ENCODE measurements at places on chromosomes 5 and 9. TPM values are rescaled to one million over a fixed set of nuclear protein-coding genes. Genes with fewer than 3 reads are reported as not detected.

PLAC8L1 gene
- polyA plus RNA-seq, result 0.27 TPM

RIOK2 gene
- 10.2 TPM for polyA plus RNA-seq

XPA gene
- 23.0 TPM for polyA plus RNA-seq

C1QTNF2 gene
- 4.0 TPM for polyA plus RNA-seq

PDE6A gene
- polyA plus RNA-seq, result 0.01 TPM

PCDHA4 gene
- polyA plus RNA-seq, result 0.28 TPM

C9orf153 gene
- not detected for polyA plus RNA-seq

- DNase-seq, result no peak
Measured at GRCh38 chr5:178334861-178335260, 102.3 kb upstream of the PHYKPL start.

DNA sequence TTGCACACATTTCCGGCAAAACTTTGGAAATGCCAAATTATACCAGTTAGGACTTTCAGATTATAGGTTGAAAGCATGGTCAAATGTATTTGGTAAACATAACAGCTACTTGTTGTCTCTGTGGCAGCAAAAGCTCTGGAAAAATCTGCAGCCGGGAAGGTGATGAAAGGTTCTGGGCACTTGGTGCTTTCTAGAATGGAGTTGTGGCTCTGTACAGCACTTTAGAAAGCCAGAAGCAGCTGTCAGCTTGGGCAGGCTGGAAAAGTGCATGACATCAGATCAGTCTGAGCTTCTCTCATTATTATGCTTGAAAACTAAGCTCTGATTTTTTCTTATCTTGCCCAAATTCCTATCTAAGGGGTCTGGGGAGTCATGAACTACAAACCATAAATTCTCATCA is 118.6 kb upstream of the MAST4 start:
- DNase-seq, result no peak

GRCh38 chr9:74173284-74173683 is 323.9 kb upstream of the RORB start:
- DNase-seq, result no peak

- DNase-seq, result no peak
Measured at GRCh38 chr5:152400846-152401245, 4.2 kb downstream of the NMUR2 start.

DNA sequence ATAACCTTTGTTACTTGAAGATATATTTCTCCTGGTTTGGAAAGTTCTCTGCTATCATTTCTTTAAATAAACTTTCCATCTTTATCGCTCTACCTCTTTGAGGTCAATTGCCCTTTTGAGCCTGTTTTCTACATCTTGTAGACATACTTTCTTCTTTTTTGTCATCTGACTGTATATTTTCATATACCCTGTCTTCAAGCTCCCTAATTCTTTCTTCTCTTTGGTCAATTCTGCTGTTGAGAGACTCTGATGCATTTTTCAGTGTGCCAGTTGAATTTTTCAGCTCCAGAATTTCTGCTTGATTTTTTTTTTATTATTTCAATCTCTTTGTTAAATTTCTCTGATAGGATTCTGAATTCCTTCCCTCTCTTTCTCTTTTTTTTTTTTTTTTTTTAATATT is 511.2 kb upstream of the GRAMD2B start:
- DNase-seq, result no peak

DNA sequence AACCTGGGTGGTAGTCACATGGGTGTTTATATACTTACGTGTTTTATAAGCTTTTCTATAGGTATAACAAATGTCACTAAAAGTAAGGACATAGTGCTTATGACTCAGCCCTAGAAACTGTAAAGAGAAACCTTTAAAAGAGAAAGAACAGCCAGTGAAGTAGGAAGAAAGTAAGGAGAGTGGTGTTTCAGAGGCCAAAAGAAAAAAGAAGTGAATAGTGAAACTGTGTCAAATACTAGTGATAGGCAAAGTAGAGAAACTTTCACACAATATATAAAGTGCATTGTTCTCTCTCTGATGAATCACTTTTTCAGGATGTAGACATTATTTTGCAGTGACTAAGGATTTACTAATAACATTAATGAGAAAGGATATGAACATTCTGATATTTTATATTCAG is 74.2 kb upstream of the SUSD1 start:
- no peak for DNase-seq

GRCh38 chr5:160310552-160311295 is 1.6 kb downstream of the CCNJL start:
- DNase-seq, result no peak

- DNase-seq, result no peak
Measured at GRCh38 chr9:90840696-90841095, 39.1 kb downstream of the SYK start.

- no peak for DNase-seq
Measured at GRCh38 chr9:20618361-20618802, 3.9 kb downstream of the MLLT3 start.

DNA sequence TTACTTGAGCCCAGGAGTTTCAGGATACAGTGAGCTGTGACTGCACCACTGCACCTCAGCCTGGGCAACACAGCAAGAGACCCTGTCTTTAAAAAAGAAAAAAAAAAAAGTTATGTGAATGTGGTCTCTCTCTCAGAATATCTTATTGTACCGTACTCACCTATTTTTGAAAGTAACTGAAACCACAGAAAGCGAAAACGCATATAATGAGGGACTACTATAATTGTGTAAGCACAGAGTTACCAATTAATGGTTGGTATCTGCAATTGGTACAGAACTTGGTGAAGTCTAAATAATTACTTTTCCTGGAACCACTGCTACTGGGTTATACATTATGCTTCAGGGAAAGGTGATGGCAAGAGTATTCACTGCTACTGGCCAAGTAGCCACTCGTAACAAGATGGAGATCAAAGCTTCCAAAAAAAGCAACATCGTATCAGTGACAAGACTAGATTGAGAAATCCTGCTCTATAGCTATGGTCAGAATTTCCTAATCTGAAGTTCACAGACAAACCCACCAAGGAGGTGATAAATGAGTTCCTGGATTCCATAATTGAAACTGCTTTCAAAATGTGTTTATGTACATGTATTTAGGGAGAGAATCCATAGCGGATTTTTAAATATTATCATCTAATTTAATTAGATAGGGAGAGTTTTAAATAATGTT is 82.7 kb downstream of the NR6A1 start:
- no peak for DNase-seq

- no peak for DNase-seq
Measured at GRCh38 chr5:56301069-56301468, 67.9 kb upstream of the ANKRD55 start.

DNA sequence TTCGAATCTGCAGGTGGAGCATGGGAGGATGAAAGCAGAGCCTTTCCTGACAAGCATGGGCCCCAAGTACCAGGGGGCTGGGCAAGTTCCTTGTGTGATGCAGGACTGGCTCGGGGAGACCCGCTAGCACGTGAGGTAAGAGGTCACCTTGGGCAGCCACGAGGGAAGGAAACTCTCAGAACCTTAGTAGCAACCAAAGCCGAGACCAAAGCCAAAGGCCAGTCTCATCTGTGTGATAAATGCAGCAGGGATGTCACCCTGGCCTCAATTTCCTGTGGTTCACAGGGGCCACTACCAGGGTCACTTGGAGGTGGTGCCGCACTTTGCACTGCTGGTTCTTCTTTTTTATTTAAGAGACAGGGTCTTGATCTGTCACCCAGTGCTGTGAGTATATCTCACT is 39.5 kb downstream of the PRRT1B start:
- DNase-seq, result no peak

GRCh38 chr9:119304555-119304954 is 64.7 kb downstream of the BRINP1 start:
- DNase-seq, result no peak

DNA sequence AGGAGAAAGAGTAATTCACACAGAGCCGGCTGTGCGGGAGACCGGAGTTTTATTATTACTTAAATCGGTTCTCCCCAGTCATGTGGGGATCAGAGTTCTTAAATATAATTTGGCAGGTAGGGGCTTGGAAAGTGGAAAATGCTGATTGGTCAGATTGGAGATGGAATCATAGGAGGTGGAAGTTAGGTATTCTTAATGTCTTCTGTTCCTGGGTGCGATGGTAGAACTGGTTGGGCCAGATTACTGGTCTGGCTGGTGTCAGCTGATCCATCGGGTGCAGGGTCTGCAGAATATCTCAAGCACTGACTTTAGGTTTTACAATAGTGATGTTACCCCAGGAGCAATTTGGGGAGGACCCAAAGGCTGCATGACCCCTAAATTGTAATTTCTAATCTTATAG is 4.6 kb upstream of the CERCAM start:
- peak; percentile 54 for DNase-seq

DNA sequence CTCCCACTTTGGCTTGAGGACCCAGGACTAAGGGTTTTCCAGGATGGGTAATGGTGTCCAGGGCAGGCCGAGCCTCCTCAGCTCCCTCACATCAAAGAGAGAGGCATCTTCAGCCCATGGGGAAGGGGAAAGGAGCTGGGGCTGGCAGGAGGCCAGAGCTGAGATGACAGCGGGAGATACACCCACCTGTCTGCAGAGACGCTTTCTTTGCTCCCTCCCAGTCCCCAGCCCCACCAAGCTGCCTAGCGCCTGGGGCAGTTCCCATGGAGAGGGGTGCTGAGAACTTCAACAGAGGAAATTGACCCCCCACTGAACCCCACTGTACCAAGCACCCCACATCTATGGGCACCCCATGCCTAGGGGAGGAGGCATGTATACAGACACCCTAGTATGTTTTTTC is 10.6 kb downstream of the PCDH1 start:
- DNase-seq, result no peak

GRCh38 chr5:98066910-98067309 is 706.6 kb upstream of the RGMB start:
- no peak for DNase-seq

DNA sequence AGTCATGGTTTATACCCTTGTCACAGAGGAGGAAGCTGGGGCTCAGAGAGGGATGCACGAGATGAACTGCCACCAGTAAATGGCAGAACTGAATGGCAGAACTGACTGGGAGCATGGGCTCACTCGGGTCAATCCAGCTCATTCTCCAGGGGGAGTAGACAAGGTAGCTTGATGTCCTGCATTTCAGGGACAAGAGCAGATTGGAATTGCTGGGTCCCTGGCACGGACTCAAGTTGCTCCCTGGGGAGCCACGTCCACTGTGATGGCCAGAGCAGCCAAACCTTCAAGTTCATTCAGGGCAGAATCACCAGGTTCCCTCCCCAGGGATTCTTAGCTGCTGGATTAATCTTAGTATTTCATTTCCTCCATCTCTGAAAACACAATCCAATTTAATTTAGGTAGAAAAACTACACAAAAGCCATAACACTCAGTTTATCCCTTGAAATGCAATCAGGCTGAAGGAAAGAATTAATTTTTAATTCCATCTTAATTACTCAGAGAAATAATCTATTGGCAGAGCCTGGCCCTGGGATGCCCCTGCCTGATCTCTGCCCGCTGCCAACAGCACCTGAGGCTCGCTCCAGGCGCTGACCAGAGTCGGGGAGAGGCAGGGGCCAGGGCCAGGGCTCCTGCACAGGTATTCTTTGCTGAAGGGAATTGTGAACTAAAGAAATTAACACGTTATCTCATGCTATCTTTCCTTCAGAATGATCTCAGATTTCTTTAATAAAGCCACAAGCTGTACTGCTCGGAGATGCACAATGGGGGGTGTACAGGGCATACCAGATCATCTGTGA is 42.0 kb upstream of the UNC5A start:
- no peak for DNase-seq

DNA sequence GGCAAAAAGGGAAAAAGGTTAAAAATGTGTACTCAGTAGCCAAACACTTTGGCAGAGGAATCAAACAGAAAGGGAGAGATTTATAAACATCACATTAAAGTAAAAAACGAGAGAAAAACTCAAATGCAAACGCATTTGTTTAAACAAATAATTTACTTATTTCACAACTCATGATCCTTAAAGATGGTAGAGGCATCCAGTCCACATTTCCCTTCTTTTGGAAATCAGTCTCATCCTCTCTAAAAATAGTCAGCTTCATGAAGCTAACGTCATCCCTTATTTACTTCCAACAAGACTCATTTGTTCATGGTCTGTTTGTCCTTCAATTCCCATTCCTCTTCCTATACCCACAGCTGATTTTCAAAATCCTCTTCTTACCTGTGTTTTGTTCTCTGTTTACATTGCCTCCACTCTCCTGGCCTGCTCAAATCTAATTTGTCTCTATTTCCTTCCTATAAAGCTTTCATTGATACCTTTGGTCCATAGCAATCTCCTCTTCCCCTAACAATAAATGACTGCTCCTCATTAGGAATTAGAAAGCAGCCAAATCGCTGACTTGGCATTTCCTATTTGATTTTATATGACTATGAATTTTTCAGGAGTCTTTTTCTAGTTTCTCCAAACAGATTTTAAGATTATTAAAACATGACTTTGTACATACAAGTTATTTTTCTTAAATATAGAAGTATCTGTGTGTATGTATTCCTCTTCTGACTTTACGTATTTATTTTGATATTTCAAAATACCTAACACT is 805.3 kb downstream of the TLE1 start:
- DNase-seq, result no peak

DNA sequence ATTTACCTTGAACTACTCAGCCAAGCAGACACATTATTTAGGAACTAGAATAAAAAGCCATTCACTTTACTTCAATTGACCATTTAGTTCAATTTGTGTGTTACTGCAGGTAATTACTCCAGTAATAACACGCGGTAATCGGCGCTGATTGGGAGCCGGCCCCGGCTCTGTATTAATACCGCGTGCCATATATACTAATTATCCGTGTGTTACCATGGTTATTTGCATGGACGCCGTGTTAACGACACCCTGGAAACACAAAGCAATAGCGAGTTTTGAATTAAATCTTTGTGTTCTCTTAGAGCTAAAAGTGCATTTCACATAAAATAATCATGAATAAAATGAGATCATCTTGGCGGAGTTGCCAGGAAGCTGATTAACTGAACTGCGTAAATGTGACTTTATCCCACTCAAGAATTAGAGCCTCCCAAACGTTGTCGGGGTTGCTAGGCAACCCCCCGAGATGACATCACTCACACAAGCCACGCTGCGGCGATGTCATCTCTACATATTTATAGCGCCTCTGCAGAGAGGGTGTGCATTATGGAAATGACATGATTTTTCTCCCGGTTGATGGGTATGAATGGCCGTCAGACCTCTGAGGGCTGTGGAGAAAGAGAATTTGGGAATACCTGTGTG is 41.4 kb upstream of the RNU6ATAC start:
- peak; percentile 61 for DNase-seq

All from urinary bladder (tissue), 4 donors.